Stimulated activated CD4-positive, alpha-beta T cell treated with anti-CD3 and anti-CD28 coated beads, Interleukin-2, amount 100 ng/mL, for 4 hours (primary cell): ENCODE measurements at places on chromosomes 7 and 10.

GRCh38 chr7:113796557-113796956 is 122.3 kb downstream of the PPP1R3A start:
- no peak for DNase-seq

DNA sequence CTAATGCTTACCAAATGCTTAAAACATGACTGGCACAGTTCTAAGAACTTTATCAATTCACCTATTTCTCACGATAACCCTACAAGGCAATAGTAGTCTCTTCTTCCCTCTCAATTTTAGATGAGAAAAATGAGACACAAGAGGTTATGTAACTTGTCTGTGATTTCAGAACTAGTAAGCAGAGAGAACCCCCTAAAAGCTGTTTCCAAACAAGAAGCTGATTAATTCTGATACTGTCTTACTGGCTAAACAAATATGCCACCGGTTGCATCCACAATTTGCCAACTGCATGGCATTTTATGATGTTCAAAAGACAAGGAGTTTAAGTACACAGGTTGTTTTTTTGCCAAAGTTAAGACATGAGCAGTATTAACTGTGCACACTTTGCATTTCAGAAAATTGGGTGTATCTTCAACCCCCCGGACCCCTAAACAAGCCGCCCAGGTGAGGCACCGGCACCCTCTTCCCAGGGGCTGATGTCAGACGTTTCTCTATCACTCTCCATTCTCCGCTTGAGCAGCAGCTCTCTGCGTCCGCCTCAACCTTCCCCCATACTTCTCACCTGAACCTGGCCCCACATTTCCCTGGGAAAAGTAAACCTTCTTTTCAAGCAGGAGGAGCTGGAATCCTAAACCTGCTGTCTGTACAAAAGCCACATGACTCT is 21.7 kb downstream of the RSU1 start:
- no peak for DNase-seq

DNA sequence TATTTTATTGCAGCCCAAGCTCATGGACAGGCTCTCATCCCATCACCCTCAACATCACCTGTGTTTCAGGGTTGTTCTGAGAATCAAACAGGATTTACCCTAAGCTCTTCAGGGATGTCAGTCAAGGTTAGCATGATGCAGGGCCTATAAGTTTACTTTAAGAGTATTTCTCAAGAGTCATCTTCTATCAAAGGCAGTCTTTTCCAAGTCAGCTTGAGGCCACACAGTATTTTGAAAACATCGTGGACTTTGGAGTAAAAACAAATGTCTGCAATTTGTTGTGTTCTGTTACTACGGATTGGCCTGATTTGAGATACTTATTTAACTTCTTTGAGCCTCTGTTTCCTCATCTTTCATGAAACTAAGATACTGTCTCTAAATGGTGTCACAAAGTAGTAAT is 42.0 kb upstream of the NRP1 start:
- DNase-seq, result no peak

DNA sequence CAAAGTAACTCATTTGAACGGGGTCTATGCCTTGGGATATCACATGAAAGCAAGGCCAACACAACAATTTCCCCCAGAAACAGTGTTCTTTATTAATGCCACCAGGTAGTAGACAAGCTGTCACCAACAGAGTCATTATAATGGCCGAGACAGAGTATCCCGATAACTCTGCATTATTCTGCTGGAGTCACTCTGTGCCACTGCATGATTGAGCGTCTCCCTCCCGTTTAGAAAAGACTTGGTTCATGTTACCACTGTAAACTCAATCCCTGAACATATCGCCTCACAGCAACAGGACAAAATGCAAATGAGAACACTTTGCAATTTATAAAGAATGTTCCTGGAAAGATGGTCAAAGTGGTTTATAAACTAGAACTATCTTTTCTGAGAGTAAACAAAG is 932.5 kb downstream of the GATA3 start:
- DNase-seq, result no peak
